ENCODE measurements at places on chromosomes 4 and X.

DNA sequence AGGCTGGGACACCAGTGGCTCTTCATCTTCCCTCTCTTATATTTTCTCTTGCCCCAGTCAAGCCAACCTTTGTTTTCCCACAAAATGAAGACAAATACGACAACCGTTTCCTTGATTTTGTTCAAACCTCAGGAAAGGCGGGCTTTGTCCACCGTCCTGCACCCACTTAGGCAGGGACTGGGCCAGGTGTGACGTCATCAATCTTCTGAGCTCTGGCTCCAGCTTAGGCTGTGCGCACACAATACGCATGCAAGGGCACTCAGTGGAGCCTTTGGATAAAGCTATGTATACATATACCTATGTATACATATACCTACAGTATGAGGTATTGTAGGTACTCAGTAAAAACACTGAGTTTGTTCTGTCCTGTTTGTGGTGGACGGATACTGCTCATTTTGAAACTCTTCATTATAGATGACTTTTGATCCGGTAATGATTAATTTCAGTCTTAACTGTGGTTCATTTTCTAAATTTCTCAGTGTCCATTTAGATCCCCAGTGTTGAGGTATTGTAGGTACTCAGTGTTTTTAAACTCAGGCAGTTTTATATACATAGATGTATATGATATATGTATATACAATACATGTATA is 194.9 kb downstream of the MGST2 start:
- no peak for DNase-seq

- no peak for DNase-seq
Measured at GRCh38 chr4:173522160-173522950, 7.7 kb downstream of the HAND2 start.

- no peak for DNase-seq
Measured at GRCh38 chrX:149472625-149473024, 32.5 kb downstream of the IDS start.

GRCh38 chr4:138734746-138735145 is 280.8 kb upstream of the NOCT start:
- DNase-seq, result no peak

DNA sequence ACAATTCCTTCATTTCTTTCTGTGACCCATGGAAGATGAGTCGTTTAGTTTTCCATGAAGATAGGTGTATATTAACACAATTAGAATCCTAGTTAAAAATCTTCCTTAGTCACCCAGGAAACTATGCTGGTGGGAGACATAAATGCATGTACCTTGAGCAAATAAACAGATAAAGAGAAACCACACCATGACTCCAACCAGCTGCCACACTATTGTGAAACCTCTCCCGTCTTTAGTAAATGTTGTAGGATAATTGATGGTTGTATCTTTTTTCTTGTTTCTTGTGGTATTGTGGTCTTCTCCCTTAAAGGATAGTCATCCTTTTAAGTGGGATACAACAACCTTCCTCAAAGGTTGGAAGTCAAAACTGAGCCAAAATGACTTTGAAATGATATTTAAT is 103.8 kb upstream of the LEF1 start:
- DNase-seq, result no peak

DNA sequence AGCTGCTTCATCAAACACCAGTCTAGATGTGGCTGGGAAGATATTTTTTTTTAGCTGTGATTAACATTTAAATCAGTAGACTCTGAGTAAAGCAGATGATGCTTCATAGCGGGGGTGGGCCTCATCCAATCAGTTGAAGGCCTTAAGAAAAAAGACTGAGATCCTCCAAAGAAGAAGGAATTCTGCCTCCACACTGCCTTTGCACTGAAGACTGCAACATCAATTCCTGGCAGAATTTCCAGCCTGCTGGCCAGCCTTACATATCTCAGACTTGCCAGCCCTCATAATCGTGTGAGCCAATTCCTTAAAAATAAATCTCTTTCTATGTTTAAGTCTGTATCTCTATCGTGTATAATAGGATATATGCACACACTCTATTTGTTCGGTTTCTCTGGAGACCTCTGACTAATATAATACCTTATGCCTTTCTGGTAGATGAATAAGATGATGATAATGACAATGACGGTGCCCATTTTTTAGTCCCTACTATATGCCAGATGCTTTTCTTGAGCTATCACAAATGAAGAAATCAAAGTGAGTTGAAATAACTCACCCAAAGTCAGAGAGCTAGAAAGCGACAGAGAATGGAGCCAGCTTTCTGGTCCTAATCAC is 66.1 kb upstream of the SOD3 start:
- DNase-seq, result no peak

DNA sequence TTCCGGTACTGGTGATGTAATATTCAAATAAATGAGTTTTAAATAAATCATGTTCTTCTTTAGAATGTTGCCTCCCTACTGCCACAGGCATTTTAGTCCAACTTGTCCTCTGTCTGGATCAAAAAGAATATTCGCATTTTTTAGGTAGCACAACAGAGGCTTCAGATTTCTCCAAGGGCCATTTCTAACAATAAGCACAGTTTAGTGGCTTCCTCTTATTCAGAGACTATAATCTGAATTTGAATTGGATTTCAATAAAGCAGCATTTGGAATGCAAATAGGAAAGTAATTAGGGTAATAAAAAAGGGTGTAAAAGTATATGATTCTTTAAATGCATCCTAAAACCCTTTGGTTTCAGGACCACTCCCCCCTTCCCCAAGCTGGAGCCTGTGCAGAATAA is 167.9 kb upstream of the GLRA2 start:
- no peak for DNase-seq

DNA sequence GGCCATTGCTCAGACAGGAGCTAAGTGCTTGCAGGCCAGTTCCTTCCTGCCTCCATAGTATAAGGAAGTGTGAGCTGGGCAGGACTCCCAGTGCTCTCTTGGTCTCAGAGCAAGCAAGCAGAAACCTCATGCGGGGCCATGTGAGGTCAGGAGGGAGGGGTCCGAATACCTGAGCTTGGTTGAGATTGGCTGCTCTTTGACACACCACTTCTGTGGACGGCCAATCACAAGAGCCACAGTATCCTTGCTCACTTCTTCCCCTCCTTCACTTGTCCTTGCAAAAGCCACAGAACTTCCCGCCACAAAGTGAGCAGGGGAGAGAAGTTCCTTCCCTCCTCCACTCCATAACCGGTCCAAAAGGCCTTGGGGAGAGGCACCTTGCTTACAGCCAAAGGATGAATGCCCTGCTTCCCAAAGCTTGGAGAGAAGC is 56.7 kb downstream of the PRPS1 start:
- DNase-seq, result no peak

GRCh38 chr4:5018096-5018495 is 1.2 kb downstream of the CYTL1 start:
- DNase-seq, result no peak

DNA sequence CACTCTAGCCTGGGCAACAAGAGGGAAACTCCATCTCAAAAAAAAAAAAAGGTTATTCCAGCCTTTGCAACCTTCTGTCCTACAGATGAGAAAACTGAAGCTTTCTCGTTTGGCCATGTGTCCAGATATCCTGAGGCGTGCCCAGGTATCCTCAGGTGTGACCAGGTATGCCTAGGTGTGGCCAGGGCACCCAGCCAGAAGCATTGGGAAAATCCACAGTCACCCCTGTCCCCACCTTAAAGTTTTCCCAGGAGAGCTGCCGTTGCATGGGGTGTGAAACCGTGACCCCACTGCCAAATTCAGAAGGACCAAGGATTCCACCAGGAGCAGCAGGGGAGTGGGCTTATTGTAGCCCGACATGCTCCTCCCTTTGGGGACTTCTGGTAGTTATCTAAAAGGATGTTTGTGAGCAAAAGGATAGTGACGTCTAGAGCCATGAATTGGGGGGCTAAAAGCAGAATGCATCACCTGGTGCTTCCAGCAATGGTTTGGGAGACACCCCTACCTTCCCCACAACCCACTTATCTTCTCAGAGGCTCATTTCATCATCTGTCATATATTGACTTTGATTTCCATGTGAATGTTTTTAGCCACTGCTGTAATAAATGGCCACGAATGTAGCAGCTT is 4.0 kb upstream of the DHRSX start:
- no peak for DNase-seq

Data from activated CD4-positive, alpha-beta T cell treated with anti-CD3 and anti-CD28 coated beads, Interleukin-2, amount 50 U/mL, for 48 hours (primary cell).